ENCODE measurements at places on chromosomes 16 and 17.

DNA sequence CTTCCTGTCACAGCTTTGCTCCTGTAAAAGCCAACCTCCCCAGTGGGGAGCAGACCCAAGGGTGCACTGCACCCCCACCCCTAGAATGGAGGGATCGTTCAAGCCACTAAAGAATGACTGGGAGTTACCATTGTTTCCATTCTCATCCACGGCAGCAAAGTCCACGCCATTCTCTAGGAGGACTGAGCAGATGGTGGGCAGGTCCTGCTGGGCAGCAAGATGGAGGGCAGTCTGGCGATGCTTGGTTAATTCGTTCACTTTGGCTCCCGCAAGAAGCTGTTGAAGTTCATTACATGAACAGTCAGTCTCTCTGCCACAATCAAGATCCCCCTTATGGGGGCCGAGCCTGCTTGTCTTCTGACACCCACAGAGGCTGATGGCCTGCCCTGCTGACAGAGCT, 30.8 kb downstream of the CYB5D2 start:
- DNase-seq, result no peak

DNA sequence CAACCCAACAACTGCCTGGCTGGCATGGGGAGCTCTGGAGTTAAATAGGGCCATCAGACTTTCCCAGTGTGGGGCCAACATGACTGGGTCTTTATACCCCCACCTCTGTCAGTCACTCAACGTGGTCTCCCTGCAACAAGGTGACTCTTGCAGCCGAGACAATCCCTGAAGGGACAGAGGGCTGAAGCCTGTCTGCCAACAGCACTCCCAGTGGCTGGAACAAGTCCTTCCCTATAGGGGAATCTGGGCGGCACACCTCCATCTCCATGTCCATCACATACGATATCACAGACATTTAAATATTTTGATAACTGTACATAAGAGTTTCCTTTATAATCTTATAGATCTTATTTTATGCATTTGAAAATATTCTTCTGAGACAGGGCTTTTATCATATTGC, 4.8 kb upstream of the MAPT start:
- DNase-seq, result no peak

GRCh38 chr16:88503374-88503770, 50.3 kb downstream of the ZFPM1 start:
- no peak for DNase-seq

DNA sequence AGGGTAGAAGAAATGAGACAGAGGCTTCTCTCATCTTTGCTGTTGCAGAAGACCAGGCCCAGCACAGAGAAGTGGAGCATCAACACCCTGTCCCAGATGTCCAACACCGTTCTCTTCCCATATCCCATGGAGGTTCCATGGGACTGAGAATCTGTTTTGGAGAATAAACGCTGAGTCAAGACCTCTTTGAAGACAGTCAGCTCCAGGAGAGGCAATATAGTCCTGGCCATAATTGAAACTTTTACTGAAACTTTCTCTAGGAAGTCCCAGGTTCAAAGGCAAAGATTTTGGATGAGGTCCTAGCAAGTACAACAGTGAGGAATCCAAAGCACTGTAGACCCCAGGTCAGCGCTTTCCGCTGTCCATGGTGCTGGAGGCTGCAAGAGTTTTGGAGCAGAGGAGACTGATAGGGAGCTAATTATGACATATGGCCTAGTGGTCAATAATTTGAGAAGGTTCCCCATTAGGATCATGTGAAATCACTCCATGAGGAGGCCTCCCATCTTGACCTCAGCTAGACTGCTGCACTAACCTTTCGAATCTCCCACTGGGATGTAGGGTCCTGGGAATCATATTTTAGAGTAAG, 36.0 kb downstream of the OSBPL7 start:
- DNase-seq, result peak; percentile 48

DNA sequence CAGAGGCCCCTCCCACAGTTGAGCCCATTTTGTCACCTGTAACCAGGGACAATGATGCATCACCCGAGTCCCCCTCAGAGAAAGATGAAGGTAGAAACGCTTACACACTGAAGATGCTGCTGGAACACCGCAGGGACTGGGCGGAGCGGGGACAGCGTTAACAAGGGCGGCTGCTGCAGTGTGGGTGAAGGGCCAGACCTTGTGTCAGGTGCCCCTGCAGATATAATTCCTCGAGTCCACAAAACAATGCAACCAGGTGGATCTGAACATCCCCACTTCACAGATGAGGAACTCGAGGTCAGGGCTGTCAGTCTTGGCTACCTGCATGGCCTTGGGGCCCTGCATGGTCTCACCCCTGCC, 6.3 kb upstream of the MAPK7 start:
- DNase-seq, result no peak

DNA sequence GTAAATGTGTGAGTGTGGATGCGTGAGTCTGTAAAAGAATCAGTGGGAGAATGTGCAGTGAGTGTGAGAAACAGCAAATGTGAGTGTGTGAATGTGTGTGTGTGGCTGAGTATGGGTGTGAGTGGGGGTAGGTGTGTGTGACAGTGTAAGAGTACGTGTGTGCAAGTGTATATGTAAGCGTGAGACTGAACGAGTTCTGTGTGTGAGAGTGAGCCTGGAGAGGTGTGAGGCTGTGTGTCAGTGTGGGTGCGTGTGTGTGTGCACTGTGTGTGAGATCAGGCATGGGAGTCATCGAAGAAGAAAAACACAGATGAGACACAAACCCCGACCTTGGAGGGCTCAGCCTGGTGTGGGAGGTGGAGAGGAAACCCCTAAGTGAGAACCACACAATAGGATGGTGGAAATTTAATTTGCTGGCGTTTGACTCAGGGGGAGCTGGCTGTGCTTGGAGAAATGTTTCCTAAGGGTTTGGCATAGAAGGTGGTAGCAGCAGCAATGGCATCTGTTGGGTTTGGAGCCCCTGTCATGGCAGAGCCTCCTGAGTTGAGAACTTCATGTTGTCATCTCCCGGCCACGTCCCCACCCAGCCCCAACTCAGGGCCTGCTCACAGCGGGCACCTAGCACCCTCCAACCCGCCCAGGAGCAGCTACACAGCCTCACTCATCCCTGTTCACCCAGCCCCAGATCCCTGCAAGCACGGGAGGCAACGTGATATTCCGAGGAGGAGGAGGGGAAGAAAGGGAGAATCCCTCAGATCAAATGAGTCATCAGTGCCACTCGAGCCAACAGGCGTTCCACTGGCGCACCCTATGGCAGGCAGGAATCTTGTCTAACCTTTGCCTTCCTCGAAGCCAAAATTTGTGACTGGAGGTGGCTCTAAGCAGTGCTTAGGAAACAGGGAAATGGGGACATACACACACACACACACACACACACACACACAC, 14.3 kb upstream of the NUBP1 start:
- DNase-seq, result no peak

DNA sequence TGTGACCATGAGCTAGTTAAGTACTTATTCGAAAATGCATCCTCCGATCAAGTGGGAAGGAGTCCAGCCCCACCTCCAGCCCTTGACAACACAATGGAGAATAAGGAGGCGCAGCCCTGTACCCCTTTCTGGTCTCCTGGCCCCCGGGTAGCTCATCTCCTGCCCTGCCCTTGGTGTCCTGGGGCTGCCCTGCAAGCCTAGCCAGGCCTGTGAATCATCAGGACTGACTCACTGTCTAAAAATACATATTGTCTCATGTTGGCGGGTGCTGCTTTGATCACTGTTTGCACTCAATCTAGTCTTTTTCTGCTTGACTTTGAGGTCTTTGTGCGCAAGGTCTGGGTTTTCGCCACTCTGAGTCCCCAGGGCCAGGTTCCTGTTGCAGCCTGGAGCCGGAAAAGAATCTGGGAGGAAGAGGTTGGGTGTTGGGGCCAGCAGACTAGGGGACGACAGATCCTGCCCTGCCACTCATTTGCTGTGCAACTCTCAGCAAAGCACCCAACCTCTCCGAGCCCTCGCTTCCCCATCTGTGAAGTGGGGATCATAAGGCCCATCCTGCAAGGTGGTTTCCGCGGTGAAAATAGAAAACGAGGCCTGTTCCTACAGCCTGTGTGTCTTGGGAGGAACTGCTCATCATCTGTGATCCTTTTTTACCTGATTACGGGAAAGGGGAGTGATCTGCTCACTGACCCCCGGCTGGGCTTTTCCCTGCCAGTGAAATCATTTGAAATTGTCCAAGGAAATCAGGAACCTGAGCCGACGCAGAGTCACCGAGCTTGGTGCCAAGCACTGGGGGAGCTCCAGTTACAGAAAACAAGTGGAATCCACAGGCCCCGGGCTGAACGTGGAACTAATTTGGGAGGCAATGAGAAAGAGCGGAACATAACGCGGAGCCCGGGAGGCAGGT, 230.4 kb downstream of the PARN start:
- DNase-seq, result peak; percentile 3

GRCh38 chr17:16989230-16989952, 17.5 kb upstream of the TNFRSF13B start:
- DNase-seq, result peak; percentile 1

DNA sequence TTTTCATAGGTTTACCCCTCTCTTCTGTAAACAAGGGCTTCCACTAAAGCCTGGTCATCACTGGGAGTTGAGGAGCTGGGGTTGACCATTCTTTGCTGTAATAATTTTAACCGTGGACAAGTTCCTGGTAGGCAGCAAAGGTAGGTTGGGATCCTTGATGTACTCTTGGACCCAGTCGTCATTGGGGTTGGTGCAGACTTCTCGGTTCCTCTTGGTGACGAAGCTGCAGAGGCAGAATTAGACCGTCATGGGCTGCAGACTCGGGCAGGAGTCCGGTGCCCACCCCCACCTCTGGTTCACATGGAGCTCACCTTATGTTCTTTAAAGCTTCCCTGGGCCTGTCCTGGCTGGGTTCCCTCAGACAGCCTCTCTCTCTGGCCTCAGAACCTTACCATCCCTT, 3.8 kb downstream of the CCL16 start:
- no peak for DNase-seq

GRCh38 chr17:72535346-72535745, 414.5 kb downstream of the SOX9 start:
- no peak for DNase-seq

GRCh38 chr17:18173740-18174139, 9.9 kb upstream of the ALKBH5 start:
- DNase-seq, result no peak

DNA sequence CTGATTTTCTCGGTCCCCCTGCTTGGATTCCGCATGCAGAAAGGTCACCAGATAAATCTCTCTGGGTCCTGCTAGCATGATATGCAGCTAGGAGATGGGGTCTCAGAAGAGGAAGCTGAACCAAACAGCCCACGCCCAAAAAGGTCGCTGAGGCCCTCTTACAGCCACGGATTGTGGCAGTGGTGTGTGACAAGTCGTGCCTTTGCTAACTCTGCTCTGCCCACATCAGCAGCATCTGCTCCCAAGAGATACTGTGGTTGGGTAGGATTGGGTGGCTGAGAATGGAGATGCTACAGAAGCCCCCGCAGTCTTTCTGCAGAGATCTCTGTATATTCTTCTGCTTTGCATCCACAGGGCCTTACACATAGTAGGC, 15.2 kb upstream of the SKAP1 start:
- DNase-seq, result no peak

GRCh38 chr16:17330044-17330443, 140.7 kb downstream of the XYLT1 start:
- DNase-seq, result no peak

- no peak for DNase-seq
Observed at GRCh38 chr17:8900626-8901585, 33.4 kb upstream of the PIK3R6 start.

GRCh38 chr17:67950945-67951344, 45.3 kb downstream of the C17orf58 start:
- DNase-seq, result no peak

- DNase-seq, result no peak
Observed at GRCh38 chr17:30398328-30399041, 19.8 kb downstream of the CPD start.

DNA sequence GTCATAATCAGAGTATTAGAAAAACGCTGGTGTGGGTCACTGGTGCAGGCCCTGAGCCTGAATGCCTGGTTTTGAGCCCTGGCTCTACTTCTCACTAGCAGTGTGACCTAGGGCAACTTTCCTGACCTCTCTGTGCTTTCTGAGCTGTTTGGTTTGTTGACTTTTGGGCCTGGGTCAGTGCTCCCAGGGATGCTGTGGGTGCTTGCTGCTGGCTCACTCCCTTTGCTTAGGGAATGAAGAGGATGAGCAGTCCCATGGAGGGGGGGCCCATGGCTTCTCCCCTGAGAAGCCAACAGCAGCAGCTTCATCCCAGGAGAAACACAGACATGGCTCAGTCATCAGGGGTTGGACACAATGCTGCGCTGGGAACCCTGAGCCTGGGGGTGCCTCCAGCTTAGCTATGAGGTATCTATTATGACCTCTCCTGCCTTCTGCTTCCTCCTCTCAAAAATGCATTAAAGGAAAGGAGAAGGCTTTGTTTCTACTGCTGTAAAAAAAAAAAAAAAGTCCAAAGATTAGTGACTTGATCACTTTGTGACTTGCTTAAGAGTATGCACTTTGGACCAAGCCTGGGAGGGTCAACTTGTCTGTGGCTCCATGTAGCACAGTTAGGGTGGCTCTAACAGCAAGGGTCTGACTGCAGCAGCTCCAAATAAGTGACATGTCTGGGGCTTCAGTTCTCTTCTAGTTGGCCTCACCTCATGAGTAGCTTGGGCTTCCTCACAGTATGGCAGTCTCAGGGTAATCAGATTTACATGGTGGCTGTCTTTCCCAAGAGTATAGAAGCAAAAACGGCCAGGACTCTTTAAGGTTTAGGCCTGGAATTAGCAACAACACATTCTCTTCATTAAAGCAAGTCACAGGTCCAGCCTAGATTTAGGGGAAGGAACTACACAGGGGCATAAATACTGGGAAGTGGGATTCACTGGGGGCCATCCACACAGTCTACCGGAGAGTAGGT, 13.0 kb downstream of the NKD1 start:
- no peak for DNase-seq

DNA sequence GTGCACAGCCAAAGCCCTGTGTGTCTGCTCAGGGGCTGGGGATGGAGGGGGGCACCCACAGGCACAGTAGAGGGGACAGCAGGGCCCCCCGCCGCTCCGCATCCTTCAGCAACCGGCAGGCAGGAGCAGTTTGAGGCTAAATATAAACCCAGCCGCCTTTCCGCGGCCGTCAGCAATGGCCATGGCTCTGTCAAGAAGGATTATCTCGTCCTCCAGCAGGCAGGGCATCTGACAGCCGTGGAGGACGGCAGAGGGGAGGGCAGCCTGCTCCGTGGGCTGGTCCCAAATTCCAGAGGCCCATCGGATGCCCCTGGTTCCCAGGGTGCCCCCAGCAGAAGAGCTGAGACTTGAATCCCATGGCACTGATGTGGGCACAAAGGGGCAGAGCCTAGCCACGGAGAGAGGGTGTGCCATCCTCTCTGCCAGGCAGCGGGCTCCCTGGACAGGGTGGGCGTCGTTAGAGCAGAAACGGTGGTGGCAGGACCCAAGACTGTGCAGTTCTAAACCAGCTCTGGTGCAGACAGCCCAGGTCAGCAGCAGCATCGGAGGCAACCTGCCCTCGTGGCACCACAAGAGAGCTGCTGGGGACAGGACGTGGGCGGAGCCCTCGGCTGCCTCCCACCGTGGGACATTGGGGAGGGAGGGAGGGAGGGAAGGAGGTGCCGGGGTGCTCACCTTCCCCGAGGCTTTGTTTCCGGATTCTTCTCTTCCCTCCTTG, 198.8 kb upstream of the CIBAR2 start:
- DNase-seq, result no peak

All from Kasumi-1 (cell line).